NCI-H446 treated with DMSO at 0.1 percent for 48 hours (cell line): ENCODE measurements at places on chromosomes 16 and 17.

GRCh38 chr16:74166456-74166855, 130.2 kb upstream of the PSMD7 start:
- DNase-seq: no peak

GRCh38 chr16:819336-820043, 19.0 kb upstream of the GNG13 start:
- DNase-seq: no peak

DNA sequence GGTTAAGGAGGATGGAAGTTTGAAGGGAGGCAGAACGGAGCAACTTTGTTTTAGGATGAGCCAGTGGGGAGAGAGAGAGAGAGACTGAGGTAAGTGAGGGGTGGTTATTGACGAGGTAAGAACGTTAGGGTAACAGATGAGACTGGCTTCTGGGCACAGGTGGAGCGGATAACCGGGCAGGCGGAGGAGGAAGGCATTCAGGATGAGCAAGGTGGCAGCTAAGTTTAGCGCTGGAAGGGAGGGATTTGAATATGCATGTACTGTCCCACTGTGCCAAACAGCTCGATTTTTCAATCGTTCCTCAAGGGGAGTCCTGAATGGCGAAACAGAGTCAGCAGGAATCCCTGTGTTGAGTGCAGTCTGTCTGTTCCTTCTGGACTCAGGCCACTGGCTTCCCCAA, 35.8 kb downstream of the CACNG3 start:
- DNase-seq: peak; percentile 37

- no peak for DNase-seq
Measured at GRCh38 chr17:63798572-63799106, 24.7 kb downstream of the DDX42 start.

GRCh38 chr16:30561089-30561816, 3.1 kb upstream of the ZNF764 start:
- no peak for DNase-seq

DNA sequence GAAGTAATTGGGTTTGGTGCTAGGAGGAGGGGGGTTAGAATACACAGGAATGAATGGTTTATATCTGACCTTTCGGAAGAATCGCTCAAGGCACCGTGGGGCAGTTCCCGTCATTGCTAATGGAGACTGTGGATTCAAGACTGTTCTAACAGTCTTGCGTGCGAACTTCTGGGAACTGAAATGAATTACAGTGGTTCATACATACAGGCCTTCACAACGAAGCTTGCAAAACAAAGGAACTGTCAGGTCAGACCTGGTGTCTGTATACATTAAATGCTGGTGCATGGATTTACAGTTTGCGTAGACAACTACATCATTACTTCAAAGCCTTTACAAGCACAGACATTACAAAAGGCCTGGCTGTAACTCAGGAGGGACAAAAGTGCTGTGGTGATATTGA, 983.9 kb downstream of the CDH11 start:
- no peak for DNase-seq

DNA sequence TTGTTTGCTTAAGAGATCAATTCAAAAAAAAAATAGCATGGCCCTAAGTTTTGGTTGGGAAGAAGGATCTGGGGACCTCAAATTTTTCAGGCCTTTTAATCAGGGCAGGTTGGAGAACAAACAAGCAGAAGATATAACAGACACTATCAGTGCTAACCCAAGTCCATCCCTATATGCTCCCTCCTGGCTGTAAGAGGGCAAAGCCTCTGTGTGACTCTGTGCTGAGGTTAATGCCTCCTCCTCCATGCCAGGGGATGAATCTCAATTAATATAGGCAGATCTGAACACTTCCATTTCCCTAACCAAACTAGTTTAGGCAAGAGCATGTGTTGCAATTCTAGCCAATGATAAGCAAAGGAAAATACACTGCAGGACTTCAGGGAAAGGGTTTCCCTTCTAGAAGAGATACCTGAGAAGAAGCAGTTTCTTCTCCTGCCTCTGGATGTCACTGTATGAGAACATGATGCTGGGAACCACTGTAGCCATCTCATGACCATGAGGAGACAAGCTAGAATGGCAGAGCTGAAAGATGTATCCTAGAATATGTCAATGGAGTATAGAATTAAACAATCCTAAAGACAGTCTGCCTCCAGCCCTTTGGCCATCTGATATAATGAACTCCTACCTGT, 76.0 kb downstream of the CHD9NB start:
- no peak for DNase-seq

DNA sequence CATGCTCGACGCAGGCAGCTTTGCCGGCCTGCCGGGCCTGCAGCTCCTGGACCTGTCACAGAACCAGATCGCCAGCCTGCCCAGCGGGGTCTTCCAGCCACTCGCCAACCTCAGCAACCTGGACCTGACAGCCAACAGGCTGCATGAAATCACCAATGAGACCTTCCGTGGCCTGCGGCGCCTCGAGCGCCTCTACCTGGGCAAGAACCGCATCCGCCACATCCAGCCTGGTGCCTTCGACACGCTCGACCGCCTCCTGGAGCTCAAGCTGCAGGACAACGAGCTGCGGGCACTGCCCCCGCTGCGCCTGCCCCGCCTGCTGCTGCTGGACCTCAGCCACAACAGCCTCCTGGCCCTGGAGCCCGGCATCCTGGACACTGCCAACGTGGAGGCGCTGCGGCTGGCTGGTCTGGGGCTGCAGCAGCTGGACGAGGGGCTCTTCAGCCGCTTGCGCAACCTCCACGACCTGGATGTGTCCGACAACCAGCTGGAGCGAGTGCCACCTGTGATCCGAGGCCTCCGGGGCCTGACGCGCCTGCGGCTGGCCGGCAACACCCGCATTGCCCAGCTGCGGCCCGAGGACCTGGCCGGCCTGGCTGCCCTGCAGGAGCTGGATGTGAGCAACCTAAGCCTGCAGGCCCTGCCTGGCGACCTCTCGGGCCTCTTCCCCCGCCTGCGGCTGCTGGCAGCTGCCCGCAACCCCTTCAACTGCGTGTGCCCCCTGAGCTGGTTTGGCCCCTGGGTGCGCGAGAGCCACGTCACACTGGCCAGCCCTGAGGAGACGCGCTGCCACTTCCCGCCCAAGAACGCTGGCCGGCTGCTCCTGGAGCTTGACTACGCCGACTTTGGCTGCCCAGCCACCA, 9.7 kb downstream of the VASN start:
- DNase-seq: no peak

GRCh38 chr17:78391843-78392242, 13.4 kb downstream of the PGS1 start:
- DNase-seq: no peak

- DNase-seq: no peak
Measured at GRCh38 chr16:88703486-88704309, 2.5 kb downstream of the RNF166 start.

- no peak for DNase-seq
Measured at GRCh38 chr16:25108054-25108453, 3.5 kb upstream of the LCMT1 start.

- DNase-seq: no peak
Measured at GRCh38 chr17:12067485-12067884, 46.8 kb downstream of the MAP2K4 start.

- DNase-seq: no peak
Measured at GRCh38 chr17:36657763-36658490, 56.5 kb downstream of the MRM1 start.

DNA sequence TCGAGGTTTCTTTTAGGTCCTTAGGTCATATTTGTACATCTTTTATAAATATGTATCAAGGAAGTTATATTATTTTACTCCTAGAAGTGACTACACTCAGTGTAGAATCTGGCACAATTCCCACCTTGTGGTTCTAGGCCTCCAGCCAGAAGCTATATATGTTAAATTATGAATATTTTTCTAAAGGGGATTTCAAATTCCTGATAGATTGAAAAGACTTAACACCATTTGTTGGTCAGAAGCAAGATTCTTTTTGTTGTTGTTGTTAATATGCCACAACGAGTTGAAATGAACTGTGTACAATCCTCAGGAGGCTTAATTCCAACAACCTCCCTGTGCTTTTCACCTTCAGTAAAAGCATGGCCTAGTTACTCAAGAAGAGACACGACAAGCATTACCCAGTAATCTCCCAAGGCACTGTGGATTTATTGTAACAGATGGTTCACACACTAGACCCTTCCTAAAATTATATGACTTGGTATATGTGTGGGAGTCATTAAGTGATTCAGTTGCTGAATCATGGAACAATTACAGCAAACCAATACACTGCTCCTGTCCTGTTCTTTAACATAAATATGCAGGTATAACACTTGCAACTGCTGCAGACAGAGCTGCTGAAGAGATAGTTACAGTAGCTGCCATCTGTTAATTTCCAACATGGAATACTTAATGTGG, 964.4 kb upstream of the GOT2 start:
- DNase-seq: no peak

DNA sequence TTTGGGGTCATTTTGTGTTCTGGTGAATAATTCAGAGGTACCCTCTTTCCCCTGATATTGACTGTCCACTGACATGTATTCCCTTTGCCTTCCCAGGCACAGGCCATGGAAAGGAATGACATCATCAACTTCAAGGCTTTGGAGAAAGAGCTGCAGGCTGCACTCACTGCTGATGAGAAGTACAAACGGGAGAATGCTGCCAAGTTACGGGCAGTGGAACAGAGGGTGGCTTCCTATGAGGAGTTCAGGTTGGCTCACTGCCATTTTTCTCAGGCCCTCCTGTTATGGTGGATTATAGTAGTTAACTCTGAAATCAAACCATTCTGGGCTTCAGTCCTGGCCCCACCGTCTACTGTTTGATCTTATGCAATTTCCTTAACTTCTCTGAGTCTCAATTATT, 1.6 kb upstream of the EFTUD2 start:
- DNase-seq: peak; percentile 97

DNA sequence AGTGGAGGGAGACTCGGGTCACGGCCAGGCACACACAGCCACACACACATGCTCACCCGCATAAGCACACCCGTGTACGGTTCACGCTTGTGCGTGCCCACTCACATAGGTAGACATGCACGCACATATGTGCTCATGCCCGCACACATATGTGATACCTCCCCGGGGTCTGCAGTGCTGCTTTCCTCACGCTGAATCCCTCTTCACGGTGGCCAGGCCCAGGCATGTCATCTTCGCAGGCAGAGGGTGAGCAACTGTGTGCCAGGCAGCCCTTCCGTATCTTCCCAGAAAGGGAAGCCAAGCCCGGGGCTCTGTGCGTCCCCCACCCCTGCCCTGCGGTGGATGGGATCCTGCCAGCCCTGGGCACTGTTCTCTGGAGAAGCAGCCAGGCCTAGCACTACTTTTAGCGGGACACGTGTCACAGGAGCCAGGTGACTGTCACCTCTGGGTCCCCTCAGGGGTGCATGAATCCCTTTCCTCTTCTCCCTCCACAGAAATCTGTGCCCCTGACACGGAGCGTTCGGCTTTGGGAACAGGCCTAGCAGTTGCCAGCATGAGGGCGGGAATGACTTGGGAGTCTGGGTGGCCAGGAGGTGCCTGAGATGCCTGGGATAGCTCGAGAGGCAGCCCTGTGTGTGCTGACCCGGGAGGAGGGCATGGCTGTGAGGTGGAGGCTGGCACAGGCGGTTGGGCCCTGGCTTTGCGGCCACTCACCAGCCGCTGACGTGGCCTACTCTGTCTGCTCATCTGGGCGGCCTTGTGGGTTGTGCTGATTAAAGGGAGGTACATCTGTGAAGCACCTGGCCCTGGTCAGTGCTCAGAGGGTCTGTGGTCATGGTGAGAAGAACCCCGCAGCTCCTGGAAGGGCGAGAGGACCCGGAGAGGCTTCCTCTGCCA, 47.5 kb downstream of the BAIAP2 start:
- no peak for DNase-seq

DNA sequence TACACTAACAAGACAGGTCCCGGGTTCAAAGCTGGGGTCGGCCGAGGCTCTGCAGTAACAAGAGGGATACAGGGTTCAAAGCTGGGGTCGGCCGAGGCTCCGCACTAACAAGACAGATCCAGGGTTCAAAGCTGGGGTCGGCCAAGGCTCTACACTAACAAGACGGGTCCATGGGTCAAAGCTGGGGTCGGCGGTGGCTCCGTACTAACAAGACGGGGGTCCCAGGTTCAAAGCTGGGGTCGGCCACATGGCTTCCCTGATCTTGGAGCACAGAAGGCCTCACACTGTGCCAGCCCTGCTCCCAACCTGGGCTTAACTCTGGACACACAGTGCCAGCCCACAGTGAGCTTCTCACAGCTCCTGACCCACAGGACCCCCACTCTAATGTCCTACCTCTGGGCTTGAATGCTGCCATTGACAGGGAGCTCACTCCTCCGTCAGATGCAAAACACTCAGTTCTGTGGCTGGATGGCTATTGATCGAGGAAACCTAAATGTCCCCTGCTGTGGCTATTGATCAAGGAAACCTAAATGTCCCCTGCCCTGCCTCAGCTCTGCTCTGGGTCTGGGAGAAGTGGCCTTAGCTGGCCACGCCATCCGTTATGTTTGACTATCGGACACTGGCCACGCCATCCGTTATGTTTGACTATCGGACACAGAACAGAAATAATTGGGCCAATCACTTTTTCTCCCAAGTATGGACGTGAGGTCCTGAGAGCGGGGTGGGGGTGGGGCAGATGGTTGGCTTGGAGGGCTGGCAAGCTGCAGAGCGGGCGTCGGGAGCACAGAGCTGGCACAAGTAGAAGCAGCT, 54.6 kb upstream of the DOC2B start:
- DNase-seq: no peak

GRCh38 chr16:78494674-78495073, 395.2 kb downstream of the WWOX start:
- no peak for DNase-seq

DNA sequence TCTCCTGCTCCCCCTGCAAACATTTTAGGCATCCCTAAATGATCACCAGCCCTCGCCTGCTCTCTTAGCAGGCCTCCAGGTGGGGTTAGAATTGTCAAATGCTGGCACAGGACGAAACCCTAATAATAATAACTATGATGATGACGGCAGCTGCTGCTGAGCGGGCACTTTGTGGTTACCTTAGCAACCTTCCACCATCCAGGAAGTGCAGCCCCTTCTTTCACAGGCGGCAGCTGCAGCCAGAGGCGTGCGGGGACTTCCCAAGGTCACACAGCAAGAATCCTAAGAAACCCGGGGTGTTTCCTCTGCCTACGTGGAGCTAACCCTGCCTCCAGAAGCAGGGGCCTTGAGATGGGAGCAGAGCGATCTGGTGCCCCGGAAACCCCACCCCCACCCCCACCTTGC, 22.4 kb upstream of the EIF1 start:
- DNase-seq: peak; percentile 22

GRCh38 chr17:77480509-77481215, 339.9 kb downstream of the SEC14L1 start:
- DNase-seq: no peak

- DNase-seq: no peak
Measured at GRCh38 chr16:57549730-57550129, 7.3 kb downstream of the ADGRG5 start.

DNA sequence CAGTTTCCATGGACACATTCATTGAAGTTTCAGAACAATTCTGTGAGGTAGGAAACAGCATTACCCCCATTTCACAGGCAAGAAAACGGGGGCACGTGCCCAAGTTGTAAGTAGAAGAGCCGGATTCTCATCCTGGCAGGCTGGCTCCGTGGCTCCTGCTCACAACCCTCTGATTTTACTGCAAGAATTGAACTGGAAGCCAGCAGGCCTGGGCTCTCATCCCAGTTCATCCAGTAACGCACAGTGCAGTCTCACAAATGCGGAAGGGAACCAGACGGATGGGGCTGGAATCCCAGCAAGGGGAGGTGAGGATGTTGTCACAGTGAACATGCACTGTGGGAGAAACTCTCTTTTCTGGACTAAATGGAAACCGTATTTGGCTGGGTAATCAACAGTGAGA, 40.7 kb upstream of the DOC2B start:
- no peak for DNase-seq

- peak; percentile 68 for DNase-seq
Measured at GRCh38 chr16:52073024-52073423, 473.9 kb downstream of the TOX3 start.

GRCh38 chr16:84687715-84688114, 12.1 kb upstream of the USP10 start:
- DNase-seq: no peak
